ENCODE measurements at places on chromosomes 13 and 19.

- DNase-seq = peak; percentile 44
Observed at GRCh38 chr19:40974633-40975037, 16.4 kb upstream of the CYP2B6 start.

- DNase-seq = no peak
Observed at GRCh38 chr13:52835071-52835839, 13.2 kb downstream of the PCDH8 start.

DNA sequence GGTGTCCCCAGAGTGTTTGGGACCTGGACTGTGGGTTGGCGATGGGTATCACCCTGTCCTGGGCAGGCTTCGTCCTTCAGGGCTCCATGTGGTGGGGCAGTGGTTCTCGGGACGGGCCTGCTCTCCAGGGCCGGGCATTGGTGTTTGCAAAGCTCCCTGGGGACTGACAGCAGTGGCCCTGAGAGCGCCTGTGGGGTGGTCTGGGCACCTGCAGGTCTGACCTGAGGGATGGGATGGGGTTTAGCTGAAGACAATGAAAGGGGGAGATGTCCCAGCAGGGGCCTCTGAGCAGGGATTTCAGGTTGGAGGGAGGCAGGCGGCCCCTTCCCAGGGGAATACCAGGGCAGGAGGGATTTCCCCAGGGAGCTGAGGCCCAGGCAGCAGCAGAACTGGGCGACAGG lies 68.3 kb upstream of the MCF2L start:
- no peak for DNase-seq

GRCh38 chr13:80486402-80486801 lies 145.5 kb upstream of the SPRY2 start:
- no peak for DNase-seq

DNA sequence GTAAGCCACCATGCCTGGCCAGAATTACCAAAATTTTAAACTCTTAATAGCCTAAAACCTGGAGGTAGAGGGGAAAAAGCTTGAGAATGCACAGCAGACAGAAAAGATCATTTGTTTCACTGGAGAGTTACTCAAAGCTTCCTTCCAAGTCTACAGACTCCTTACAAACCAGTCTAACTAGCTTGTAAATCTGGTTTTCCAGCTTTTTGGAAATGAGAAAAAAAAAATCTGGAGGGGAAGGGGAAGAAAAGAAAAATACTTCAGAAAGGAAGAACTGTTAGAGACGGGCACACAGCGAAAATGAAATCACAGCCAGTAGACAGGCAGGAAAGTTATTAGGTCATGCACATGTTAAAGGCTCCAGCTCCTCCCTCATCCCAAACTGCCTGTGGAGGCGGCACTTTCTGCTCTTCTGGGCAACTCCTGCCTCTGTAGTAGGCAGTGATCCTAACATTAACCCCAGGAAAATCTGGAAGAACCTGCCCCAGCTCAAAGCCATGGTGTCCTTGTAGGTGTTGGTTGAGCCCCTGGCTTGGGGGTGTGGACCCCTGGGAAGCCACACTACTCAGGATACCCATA lies 17.3 kb downstream of the PARP4 start:
- DNase-seq = no peak

DNA sequence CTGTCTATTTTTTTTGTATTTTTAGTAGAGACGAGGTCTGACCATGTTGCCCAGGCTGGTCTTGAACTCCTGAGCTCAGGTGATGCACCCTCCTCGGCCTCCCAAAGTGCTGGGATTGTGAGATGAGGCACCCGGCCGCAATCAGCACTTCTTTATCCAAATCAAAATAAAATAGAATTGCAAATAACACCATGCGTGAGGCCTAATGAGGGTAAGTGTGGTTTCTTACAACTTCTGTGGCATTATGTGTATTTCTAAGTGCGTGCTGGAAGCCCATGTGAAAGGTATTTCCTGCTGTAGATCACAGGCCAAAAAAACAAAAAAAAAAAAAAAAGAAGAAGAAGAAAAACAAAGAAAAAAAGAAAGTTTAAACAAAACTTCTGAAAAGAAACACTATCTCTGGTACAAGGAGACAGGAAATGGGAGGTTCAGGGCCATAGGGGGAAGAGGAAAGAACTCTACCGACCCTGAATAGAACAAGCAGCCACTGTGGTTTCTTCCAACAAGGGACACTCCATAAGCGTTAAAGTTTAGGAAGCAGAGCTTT lies 3.0 kb upstream of the GRAMD1A start:
- no peak for DNase-seq

GRCh38 chr13:49627831-49628652 lies at the start of gene ARL11:
Gene ARL11, plus strand, starts transcription at chr13:49628507. Its CDS starts 1,941 bp downstream, at chr13:49630448.
- no peak for DNase-seq

- DNase-seq = no peak
Observed at GRCh38 chr13:26486550-26486949, 70.9 kb upstream of the WASF3 start.

DNA sequence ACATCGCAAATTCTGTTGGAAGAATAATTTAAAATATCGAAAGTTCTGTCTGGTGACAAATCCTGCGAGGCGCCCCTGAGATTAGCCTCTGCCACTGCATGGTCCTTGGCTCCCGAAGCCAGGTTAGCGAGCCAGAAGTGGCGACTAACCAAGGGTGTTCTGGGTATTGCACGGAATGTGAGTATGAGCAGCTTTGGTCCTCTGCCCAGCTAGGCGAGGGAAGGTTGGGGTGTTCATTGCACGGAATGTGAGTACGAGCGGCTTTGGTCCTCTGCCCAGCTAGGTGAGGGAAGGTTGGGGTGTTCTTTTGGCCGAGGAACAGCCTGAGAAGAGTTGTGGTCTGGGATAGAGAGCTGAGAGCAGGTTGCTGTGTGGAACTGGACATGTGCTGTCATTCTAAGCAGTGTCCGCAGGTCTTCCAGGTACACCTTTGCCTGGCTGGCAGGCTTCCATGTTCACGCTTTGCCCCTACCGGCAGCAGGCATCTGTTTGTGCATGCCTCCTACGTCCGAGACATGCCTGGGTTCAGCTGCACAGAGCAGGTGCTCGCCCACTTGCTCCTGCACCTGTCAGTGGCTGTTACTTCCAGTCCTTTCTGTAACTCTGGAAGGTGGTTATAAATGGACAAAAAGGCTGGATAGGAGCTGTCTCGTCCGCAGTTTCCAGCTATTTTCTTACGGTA lies 18.3 kb upstream of the TEX29 start:
- peak; percentile 5 for DNase-seq

- DNase-seq = no peak
Observed at GRCh38 chr13:37486171-37486681, 112.3 kb downstream of the POSTN start.

- no peak for DNase-seq
Observed at GRCh38 chr13:50675651-50676050, 167.8 kb downstream of the DLEU7 start.

GRCh38 chr13:101230271-101230890 lies 185.9 kb downstream of the NALCN start:
- DNase-seq = no peak

- no peak for DNase-seq
Observed at GRCh38 chr19:35109395-35110112, 6.1 kb upstream of the FXYD3 start.

- DNase-seq = no peak
Observed at GRCh38 chr13:64066711-64067110, 2651.1 kb upstream of the PCDH20 start.

GRCh38 chr19:7645163-7645562 lies 8.3 kb downstream of the STXBP2 start:
- DNase-seq = no peak

- no peak for DNase-seq
Observed at GRCh38 chr19:17601683-17602082, 46.2 kb downstream of the COLGALT1 start.

DNA sequence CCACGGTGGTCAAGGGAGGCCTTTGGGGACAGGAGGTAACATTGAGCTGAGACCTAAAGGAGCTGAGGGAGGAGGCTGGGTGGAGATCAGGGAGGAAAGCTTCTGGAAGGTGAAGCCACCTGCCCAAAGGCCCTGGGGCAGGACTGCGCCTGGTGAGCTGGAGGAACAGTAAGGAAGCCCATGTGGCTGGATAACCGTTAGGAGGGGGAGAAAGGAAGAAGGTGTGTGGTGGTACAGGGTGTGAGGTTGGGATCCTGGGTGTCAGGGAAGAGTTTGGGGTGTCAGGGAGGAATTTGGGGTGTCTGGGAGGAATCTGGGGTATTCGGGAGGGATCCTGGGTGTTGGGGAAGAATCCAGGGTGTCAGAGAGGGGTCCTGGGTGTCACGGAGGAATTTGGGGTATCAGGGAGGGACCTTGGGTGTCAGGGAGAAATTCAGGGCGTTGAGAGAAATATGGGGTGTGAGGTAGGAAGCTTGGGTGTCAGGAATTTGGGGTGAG lies 695 bp downstream of the TICAM1 start:
- no peak for DNase-seq

DNA sequence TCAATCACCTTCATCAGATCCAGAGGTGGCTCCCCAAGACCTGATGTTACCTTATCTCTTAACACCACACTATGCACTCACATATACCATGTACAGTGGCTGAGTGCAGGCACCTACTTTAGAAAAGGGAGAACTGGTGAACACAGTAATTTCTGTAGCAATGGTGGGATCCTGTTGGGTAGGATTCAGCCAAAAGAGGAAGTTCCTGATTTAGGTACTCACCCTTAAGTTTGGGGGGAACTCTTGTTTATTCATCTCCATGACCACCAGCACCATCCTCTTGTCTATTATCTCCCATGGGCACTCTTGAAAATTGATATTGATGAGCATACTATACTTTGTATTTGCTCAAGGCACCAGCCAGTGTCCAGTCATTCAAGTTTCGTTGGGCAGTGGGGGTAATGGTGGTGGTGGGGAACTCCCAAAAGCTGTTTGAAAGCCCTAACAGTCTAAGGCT lies 324.4 kb downstream of the LMO7 start:
- DNase-seq = no peak

DNA sequence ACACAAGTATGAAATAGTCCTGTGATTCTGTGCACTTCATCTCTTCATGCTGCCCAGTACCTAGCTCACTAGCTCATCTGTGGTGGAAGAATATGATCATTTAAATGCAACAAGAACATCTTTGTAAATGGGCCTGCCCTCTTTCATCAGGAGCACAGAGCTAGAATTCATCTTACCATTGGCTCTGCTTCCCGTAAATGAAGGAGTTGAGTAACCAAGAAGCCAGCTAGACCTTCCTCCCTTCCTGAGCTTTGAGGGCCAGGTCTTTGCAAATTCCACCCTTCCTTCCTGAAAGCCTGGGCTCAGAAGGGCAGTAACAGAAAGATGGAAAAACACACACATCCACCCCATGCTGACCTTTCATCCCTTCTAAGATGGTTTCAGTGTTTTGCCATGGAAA lies 82.0 kb downstream of the FRY start:
- DNase-seq = no peak

- peak; percentile 18 for DNase-seq
Observed at GRCh38 chr13:65594298-65594781, 1635.8 kb downstream of the PCDH9 start.

DNA sequence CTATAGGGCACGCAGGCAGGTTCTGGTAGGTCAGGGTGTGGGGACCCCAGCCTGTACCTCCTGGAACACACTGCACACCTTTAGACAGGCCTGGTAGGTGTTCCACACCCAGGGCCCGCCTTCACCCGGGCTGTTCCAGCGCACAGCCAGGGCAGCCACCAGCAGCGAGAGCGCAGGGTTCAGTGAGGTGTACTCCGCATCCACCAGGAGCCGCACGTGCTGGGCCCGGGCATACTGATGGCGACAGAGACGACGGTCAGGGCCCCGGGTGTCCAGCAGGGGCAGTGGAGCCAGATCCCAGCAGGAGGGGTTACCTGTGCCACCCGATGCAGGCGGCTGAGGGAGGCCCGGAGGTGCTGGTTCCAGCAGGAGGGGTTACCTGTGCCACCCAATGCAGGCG lies 6.0 kb downstream of the PRODH2 start:
- DNase-seq = no peak

DNA sequence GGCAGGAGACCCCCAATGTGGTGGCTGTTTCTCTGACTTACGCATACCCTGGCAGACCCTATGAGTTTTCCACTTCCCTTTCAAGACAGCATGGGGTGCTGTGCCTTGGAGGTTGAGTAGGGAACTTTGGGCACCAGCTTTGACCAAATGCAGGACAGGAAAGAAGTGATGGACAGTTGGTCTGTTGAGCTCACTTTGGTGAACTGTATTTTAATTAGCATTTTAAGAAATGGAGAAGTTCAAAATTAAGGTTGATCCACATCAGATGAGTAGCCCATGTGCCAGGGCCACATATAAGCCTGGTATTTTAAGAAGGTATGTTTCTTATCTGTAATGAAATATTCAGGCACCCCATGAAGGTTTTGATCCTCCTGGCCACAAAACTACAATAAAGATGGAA lies 46.1 kb upstream of the RAP2A start:
- no peak for DNase-seq

DNA sequence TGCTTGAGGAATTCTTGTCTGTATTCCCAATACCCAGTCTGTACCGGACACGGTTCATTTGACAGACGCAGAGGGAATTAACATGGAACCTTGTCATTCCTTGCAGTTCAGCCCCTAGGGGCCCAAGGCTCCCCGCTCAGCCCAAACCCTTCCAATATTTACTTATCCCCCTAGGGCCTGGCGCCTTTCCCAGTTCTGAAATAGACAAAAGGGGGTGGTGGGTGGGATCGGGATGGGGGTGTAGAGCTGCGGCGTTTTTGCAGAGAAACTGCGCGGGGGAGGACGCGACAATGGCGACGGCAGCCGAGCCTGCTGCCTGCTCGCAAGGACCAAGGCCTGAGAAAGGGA lies 583 bp downstream of the AKAP8L start:
- peak; percentile 73 for DNase-seq

DNA sequence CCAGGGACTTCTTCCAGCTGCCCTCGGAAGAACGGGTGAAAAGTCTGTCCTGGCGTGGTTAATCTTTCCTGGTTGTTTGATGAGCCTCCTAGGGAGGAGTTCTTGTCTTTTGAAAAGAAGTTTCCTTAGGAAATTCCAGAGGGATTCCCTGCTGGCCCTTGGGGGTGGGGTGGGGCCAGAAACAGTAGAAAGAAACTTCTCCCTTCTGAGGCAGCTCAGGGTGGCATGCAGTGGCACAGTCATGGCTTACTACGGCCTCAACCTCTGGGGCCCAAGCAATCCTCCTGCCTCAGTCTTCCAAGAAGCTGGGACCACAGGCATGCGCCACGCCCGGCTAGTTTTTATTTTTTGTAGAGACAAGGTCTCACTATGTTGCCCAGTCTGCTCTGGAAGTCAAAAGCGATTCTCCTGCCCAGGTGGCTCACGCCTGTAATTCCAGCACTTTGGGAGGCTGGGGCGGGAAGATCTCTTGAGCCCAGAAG lies 1.5 kb downstream of the ZNF101 start:
- DNase-seq = no peak

DNA sequence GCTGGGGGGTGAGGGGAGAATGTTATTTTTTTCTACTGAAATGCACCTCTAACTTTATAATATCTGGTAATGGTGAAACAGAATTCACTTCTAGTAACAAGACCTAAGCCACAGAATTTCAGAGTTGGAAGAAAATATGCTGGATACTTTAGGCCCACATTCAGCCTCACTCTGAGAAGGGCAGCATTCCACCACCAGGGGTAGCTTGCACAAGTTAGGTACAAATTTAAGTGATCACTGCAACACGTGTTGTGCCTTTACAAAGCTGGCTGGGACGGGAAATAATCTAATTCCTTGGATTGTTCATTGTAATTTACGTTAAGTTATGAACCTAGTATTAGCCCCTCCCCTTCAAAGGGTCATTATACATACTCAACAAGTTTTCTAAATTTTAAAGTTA lies 192.3 kb downstream of the RGCC start:
- DNase-seq = no peak
